Caco-2 (cell line): ENCODE measurements at places on chromosomes 2 and 18. TPM values are rescaled to one million over a fixed set of nuclear protein-coding genes. Genes with fewer than 3 reads are reported as not detected.

The GTF2A1L gene
- total RNA-seq, result not detected in 2 replicates

The REG1B gene
- total RNA-seq, result not detected in 2 replicates

The LAMA3 gene
- 34.6 and 37.9 TPM in 2 replicates for total RNA-seq

The TWSG1 gene
- total RNA-seq, result 43.7 and 43.9 TPM in 2 replicates

GRCh38 chr2:96264086-96264485 is 1.7 kb downstream of the TMEM127 start:
- H3K27ac ChIP-seq, result peak overlapping the region; percentile 67
- H3K36me3 ChIP-seq, result no peaks in the 10 kb centered on the region; the same call in 1 of the 2 replicates
- peaks cover 40% of the 10 kb centered on the region for H3K4me1 ChIP-seq
- DNase-seq, result no peak

- no peak overlapping the region for H3K4me3 ChIP-seq
- DNase-seq, result no peak
- H3K36me3 ChIP-seq, result no peaks in the 10 kb centered on the region
- no peaks in the 10 kb centered on the region for H3K27me3 ChIP-seq
Measured at GRCh38 chr2:241948299-241948897, 78.9 kb downstream of the RTP5 start.

GRCh38 chr2:196592911-196593881 is 46.3 kb upstream of the CCDC150 start:
- H3K4me1 ChIP-seq, result peaks cover 8% of the 10 kb centered on the region; the same call in 1 of the 2 replicates
- H3K36me3 ChIP-seq, result no peaks in the 10 kb centered on the region
- no peak within 1 kb of the TSS for H3K27ac ChIP-seq
- peak within 1 kb of the TSS; percentile 74 for H3K4me3 ChIP-seq
